ENCODE measurements at places on chromosomes 16 and 17.

GRCh38 chr16:70388006-70388680, 41.4 kb downstream of the DDX19A start:
- no peak for DNase-seq

- DNase-seq, result no peak
Observed at GRCh38 chr17:37555386-37555785, 53.8 kb downstream of the SYNRG start.

DNA sequence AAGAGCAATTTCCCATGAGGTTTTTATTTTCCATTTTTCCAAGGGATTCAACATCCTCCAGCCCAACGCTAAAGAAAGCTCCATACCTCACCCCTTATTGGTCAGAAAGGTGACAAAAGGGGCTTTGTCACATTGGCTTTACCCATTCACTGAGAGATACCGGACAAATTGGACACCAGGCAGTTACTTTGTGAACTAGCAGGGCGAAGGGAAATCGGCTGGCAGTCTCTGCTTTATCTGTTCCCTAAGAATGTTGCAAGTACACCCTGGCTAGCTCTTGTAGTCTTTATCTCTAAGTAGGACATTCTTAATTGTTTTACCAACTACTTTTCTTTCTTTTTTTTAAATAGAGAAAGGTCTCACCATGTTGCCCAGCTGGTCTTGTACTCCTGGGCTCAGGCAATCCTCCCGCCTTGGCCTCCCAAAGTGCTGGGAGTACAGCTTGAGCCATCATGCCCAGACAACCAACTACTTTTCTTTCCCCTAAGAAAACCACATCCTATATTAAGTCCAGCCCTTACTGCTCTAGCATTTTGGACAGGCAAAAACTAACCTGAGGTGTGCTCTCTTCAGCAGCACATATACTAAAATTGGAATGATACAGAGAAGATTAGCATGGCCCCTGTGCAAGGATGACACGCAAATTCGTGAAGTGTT, 16.8 kb downstream of the PRPSAP1 start:
- no peak for DNase-seq

GRCh38 chr17:41334385-41335305, 16.0 kb downstream of the KRT33A start:
- DNase-seq, result no peak

DNA sequence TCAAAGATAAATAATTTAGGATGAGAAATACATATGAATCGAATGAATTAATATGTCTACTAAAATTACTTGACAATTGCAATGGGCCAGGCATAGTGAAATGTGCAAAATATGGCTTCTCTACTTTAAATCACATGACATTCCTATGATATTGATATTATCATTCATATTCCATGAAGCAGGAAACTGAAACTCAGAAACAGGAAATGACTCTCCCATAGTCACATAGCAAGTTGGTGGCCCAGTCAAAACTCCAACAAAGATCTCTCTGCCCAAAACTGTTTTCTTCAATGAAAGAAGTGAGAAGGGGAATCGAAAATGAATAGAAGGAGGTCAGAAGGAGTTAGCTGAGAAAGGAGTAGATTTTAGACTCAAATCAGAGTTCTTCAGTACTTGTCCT, 272.2 kb downstream of the CDH8 start:
- no peak for DNase-seq

DNA sequence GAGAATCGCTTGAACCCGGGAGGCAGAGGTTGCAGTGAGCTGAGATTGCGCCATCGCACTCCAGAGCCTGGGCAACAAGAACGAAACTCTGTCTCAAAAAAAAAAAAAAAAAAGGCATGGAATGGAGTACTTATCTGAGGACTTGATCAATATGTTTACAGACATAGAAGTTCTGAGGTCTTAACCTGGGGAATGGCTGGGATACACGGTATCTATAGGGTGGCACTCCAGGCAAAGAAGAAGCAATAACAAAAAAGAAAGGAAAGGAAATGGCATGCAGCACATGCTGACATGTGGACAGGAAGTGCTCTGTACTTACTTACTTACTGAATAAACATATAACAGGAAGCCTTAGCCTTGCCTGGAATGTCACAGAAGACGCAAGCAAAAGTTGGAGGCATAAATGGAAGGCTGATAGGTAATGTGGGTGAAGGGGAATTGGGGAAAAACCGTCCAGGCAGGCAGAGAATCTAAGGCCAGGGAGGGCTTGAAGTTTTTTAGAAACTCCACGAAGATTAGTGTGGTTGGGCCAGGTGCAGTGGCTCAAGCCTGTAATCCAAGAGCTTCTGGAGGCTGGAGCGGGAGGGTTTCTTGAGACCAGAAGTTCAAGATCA, 10.1 kb upstream of the SPOP start:
- DNase-seq, result no peak

- no peak for DNase-seq
Observed at GRCh38 chr17:50289991-50290702, 15.9 kb downstream of the TMEM92 start.

GRCh38 chr17:49510059-49510719, 15.1 kb downstream of the NGFR start:
- no peak for DNase-seq

Measured in stimulated activated CD4-positive, alpha-beta T cell treated with anti-CD3 and anti-CD28 coated beads, Interleukin-12 subunit alpha, Interleukin-12 subunit beta, amount 100 ng/mL, for 4 hours (primary cell).